Skin of body (tissue), 3 donors: ENCODE measurements at places on chromosomes 12 and 14. TPM values are rescaled to one million over a fixed set of nuclear protein-coding genes. Genes with fewer than 3 reads are reported as not detected.

DNA sequence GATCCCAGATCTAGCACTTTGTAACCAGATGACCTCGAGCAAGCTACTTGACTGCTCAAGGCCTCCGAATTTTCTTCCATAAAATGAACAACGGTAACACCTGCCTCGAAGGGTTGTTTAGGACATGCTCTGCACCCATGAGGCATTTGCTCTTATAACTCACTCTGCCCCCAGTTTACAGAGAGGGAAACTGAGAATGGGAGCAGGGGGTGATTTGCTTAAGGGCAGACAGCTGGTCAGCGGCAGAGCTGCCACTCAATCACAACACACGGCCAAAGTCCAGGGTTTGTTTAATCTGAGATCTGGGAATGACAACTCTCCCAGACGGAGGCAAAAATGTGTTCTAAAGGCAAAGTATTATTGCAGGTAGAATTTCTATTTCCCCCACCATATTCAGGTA is 156.3 kb downstream of the RIMBP2 start:
- no peak for DNase-seq

DNA sequence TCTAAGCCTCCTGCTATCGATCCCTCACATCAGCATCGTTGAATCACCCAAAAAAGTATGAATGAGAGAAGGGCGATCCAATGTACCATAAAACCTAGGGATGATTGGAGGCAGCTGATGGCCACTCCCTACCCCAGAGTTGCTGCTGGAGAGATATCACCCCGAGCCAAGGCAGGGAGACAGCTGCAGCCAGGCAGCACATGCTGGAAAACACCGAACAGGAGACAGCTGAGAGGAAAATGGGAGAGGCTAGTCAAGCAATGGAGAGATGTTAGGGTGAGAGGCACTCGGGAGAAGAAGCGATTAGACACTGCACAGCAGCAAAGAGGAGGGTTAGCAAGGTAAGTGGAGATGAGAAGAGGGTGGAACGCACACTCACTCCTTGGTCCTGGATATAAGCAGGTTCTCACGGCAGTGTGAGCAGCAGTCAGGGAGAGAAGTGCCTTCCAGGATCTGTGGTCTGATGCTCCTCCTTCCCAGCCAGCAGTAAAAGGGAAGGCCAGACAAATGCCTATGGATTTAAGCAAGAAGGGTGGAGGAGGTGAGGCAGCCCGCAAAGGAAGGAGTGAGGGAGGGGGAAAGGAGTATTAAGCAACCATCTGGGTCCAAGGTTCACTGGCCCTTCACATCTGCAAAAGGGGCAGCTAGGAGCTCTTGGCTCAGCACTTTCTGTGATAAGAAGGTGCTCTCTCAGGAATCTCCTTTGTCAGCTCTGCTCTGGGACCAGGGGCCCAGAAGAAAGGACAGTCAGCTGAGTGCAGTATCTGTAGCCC is at the start of gene SLC7A7:
SLC7A7 (minus strand) TSS at position 495 of the 773 bp plus-strand sequence. CDS start 2,037 bp downstream, outside the sequence.
- DNase-seq: no peak

Gene OVCH1
- 0.30 TPM for total RNA-seq

DNA sequence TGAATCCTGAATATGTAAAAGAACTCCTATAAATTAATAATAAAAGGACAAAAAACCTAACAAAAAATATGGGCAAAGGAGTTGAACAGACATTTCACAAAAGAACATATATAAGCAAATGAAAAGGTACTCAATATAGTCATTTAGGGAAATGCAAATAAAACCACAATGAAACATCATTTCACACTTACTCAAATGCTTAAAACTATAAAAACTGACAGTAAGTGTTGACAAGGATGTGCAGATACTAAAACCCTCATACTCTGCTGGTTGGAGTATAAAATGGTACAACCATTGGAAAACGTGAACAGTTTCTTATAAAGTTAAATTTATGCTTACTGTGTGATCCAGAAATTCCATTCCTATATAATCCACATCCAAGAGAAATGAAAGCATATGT is 247.1 kb downstream of the GXYLT1 start:
- DNase-seq: no peak

DNA sequence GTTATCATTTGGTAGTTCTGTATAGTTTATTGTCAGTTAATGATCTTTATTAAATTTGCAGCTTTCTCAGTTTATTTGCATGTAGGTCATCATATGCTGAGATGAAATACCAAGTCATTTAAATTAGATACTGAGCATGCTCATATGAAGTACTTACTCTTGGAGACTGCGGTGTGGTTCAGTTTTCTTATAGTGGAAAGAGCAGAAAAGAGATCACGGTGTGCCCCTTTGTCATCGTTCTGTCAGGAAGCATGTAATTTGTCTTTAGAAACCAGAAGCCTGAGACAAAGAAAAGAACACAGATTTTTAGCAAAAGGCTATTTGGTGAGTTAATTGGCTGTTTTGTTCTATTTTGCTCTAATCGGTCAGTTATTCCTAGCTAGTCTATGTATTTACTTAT is 75.6 kb downstream of the PLEKHA5 start:
- no peak for DNase-seq

DNA sequence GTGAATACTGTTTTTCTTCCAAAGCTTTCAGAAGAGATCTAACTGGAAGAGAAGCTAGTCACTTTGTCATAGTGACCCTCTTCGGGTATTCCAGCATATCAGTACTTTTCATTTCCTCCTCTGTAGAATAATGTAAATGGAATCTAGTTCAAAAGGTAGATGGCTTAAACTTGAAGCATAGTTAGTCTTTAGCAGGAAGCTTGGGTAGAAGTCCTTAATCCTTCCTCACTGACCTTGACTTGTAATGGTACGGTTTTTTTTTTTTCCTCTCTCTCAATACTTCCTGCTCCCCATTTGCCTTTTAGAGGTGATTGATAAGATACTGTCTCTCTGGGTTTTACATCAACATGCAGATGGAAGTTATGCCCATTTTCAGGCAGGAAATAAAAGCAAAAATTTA is 1.7 kb downstream of the FBXO34 start:
- DNase-seq: no peak

GRCh38 chr14:98951031-98951430 is 321.0 kb downstream of the BCL11B start:
- DNase-seq: no peak

DNA sequence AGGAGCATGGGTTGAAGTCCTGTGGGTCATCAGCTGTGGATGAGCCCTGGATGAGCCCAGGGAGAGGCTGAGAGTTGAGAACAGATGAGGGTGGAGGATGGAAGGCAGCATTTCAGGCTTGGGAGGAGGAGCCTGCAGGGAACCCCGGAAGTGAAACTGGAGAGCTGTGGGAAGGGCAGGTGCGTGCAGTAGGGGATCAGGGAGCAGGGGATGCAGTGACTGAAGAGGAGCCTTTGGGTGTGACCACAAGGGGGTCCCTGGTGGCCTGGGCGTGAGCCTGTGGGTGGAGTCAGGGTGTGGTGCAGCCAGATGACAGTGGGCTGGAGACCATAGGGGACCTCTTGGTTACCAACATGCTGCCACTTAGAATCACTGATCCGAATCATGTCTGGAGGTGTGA is 115.5 kb downstream of the PAPOLA start:
- DNase-seq: no peak

GRCh38 chr12:65300679-65301349 is 22.3 kb downstream of the MSRB3 start:
- DNase-seq: no peak

Gene RNASE7
- 0.79 TPM for total RNA-seq

DNA sequence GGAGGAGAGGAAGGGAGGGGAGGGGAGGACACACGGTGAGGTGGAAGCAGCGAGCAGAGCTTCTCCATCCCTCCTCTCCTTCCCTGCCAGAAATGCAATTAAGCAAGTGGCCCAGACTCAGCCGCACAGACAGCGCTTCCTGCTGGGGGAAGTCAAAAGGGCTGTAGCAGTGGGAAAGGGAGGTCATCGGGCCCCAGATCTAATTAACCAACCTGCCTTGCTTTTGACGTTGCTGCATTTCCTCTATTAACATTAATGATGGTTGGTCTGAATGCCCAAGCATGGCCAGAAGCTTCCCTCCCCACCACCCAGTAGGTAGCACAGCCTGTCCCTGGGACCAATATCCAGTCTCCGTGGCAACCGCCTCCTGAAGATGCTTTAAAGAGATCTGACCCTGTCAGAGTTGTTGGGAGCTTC is 4.6 kb upstream of the NGB start:
- no peak for DNase-seq

DNA sequence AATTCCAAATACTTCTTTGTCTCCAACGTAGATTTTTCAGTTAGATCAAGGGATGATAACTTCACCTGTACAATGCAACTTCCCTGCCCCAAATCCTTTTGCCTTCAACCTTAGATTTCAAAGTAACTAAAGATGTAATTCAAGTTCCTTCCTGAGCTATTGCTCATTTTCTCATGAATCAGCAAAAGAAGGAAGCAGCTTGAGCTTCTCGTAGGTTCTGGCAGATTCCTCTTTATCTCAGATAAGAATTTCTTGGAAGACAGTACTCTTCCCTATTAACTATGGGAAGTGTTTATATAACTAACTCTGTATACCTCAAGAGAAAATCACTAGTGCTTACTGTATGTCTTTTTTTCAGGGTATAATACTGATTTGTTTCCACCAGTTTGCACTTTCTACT is 203.8 kb downstream of the RASSF9 start:
- no peak for DNase-seq

Gene SDR9C7
- total RNA-seq: 7.1 TPM

GRCh38 chr12:10361622-10362021 is 28.2 kb downstream of the KLRK1 start:
- no peak for DNase-seq

DNA sequence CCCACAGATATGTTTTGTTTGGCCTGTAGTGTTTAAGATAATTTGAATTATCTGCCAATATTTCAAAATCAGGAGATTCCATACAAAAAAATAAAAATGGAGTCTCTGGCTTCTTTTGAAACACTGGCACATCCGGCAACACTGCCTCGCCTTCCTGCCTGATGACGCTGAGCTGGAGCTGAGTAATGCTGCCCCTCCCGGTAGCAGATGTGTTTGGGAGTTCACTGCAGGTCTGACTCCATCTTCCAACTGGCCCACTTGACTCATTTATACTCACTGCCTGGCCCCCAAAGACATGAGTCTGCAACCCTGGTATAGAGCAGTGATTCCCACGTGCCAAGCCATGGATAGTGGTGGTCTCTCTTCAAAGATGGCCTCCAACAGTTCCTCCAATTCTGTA is 7.4 kb downstream of the CIT start:
- DNase-seq: peak; percentile 42

Gene NKX2-8
- total RNA-seq: not detected

DNA sequence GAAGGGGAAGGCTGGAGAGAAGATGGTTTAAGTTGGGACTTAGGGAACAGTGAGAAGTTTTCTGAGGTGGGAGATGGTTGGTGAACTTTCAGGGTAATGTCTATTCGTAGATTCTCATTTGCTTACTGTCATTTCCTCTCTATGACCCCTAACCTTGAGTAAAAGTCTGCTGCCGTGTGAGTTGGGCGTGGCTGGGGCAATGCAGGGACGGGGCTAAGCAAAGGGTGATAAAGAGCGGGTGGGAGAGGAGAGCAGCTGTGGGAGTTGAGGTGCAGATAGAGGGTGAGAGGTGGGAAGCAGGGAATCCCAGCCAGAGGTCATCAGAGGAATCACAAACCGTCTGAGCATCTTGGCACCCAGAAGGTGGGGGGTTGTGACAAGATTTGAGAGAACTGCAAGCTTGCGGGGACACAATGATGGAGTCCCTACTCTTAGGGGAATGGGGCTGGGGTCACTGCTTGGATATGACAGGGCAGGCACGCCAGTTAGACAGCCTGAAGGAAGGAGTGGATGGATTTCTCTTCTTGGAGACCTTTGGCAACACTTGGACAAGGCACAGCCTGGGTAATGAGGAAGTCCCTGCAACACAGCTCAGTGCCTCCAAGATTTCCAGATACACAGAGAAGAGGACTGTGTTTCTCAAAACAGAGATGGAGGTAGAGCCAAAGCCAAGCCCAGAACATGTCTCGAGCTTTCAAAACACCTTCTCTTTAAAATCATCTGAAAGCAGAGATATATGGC is 45.9 kb upstream of the CTDSP2 start:
- no peak for DNase-seq

- no peak for DNase-seq
Observed at GRCh38 chr12:26741584-26742227, 91.3 kb downstream of the ITPR2 start.

DNA sequence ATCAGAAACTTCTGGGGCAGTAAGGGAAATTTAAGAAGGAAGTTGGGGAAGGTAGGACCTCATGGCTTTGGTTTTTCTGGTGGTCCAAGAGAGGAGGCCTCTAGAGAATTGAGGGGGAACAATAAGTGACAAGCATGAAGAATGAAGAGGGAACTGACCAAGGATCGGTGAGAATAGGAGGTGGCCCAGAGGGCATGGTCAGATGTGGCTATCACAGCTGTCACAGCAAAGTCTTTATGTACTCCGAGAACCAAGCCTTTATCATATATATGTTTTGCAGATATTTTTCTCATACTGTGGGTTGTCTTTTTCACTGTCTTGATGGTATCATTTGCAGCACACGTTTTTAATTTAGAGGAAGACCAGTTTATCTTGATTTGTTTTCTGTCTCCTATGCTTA is 64.3 kb downstream of the PPP2R5C start:
- no peak for DNase-seq

Gene CTSG
- total RNA-seq: 31.1 TPM

Gene DBX2
- 0.10 TPM for total RNA-seq

Gene DHH
- total RNA-seq: 1.2 TPM

GRCh38 chr12:108784270-108784669 is 53.0 kb upstream of the CORO1C start:
- DNase-seq: no peak

- DNase-seq: no peak
Observed at GRCh38 chr14:21097636-21098075, 799 bp downstream of the ZNF219 start.

GRCh38 chr12:129675947-129676346 is 227.9 kb downstream of the TMEM132D start:
- no peak for DNase-seq

Gene RPL10L
- total RNA-seq: not detected

DNA sequence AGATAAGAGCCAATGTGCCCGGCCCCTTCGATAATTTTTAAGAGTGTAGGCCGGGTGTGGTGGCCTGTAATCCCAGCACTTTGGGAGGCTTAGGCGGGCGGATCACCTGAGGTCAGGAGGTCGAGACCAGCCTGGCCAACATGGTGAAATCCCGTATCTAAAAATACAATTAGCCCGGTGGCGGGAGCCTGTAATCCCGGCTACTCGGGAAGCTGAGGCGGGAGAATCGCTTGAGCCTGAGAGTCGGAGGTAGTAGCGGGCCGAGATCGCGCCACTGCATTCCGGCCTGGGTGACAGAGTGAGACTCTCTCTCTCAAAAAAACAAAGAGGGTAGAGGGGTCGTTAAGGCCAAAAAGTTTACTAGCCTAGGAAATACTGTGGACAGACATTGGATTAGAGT is 2.6 kb downstream of the KRAS start:
- no peak for DNase-seq

Gene EFS
- 24.1 TPM for total RNA-seq
